ENCODE measurements at places on chromosomes 1 and 21. TPM values are rescaled to one million over a fixed set of nuclear protein-coding genes. Genes with fewer than 3 reads are reported as not detected.

CRNN gene
- not detected for total RNA-seq

FMO2 gene
- total RNA-seq, result not detected

ALX3 gene
- not detected for total RNA-seq

LRRC53 gene
- not detected for total RNA-seq

SZT2 gene
- total RNA-seq, result 56.2 TPM

TNFAIP8L2 gene
- total RNA-seq, result 29.4 TPM

FCRL4 gene
- total RNA-seq, result not detected

HES5 gene
- total RNA-seq, result not detected

RGS7 gene
- total RNA-seq, result not detected

GRCh38 chr1:245829826-245830225 is 675.0 kb downstream of the KIF26B start:
- DNase-seq, result no peak

DNA sequence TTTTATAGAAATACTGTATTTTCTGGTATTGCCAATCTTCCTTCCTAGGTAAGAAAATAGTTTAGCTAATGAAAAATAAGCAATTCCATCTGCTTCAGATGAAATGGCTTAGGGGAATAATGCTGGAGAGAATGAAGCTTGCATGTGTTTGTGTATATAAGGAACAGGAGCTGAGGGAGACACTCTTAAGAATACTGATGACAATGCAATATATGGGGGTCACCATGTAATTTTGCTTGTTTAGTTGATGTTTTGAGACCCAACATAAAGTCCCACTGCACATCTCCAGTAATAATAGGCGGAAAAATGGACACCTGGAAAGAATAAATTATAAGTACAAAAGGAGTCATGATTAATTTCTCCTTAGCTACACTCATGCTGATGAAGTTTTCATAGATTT is 110.8 kb upstream of the BRINP3 start:
- no peak for DNase-seq

DNA sequence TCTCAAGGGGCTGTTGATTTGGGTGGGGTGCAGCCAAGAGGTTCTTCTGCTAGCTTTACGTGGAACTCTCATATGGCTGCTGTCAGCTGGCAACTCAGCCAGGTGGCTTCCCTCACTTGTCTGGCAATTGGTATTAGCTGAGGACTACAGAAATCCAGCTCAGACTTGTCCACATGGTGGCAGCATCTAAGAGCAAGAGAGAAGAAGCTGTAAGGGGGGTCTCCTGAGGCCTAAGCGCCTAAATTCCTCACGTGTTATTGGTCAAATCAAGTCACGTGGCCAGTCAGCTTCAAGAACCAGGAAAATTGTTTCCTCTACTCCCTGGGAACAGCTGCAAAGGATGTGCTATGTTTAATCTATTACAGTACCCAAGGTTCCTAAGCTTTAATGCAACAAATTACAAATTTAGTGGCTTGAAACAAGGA is 4.2 kb upstream of the DYRK3 start:
- DNase-seq, result peak; percentile 71

DNA sequence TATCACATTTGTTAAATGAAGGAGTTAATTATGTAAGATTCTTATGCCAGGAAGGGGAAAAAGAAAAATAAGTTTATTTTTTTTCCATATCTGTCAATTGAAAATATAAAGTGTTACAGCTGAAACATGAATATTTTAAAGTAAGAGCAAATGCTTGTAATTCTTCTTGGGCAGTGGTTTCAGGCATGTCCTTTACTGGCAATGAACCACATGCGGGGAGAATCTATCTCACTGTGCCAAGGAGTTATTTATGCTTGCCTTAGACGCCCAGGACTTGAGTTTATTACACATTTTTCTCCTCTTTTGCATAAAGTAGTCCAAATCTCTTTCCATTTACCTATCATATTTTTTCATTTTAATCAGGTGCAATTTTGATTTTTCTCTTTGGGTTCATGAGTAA is 207.8 kb upstream of the NRIP1 start:
- DNase-seq, result no peak

DNA sequence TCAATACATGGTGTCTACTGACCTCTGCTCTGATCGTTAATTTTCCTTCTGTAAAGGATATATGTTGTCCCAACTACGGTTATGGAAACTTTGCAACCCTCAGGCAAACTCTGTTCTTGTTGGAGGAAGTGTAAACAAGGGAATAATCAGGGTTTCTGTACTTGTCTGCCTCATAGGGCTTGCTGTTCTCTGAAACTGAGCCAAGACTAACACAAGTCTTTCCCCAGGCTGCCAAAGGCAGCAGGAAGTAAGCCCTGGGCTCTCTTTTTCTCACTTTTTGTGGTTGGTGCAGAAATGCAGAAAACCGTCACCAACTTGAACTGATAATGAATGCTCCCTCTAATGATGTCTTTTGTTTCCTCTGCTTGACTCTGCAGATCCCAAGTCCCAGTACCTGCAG is 7.6 kb downstream of the CYP4X1 start:
- no peak for DNase-seq

DNA sequence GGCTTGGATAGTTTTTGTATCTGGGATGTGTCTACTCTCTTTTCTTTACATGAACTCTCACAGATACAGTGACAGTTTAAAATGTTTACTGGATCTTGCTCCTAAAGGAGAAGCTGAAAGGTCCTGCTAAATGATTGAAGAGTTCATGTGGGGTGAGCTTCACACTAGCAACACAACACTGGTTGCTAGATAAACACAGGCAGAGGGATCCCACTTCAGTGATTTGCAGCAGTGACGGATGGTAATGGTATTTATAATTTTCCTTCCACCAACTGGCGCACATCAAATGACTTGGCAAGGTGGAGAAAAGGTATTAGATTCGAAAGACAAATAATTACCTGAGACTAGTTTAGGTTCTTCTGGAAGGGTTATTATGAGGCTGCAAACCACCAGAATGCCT is 270.2 kb downstream of the TBX15 start:
- DNase-seq, result no peak

DNA sequence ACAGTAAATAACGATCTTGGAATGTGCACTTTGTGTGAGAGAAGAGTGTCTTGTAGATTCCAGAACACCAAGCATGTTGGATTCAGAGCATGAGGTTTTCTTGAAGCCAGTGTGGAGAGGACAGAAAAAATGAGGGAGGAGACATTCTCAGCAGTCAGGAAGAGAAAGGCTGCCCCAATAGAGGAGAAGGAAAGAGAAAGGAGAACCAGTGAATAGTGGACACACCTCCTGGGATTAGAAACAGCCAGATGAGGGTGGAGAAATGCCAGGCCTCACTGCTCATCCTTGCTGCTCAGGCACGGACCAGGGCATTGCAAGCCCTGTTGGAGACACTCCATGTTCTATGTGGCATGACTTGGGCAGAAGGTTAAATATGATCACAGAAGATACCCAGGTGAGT is 69.0 kb upstream of the KAZN start:
- DNase-seq, result no peak

DNA sequence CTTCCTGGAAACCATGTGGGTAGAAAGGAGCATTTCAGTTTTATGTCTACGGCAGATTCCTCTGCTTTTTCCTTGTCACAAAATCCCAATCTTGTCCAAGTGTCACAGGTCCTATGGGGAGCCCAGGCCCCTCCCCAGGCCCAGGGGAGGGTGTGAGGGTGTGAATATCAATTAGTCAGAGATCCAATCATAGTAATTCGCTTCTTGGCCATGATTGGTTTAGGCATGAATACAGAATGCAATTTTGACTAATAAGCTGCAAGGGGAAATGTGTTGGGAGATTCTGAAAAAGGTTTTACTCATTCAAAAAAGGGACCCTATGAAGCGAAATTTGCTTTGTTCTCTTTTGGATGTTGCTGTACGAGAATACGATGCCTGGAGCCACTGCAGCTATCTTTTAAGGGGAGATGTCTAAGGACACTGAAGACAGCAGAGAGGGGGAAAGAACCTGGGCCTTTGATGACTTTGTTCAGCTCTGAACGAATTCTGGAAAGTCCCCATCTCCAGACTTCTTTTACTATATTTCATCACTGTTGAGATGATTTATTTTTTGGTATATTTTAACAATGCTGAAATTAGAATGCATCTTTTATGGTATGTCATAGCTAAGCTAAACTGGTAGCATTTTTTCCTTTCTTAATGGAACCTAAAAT is 18.2 kb downstream of the TSPAN2 start:
- DNase-seq, result no peak

DNA sequence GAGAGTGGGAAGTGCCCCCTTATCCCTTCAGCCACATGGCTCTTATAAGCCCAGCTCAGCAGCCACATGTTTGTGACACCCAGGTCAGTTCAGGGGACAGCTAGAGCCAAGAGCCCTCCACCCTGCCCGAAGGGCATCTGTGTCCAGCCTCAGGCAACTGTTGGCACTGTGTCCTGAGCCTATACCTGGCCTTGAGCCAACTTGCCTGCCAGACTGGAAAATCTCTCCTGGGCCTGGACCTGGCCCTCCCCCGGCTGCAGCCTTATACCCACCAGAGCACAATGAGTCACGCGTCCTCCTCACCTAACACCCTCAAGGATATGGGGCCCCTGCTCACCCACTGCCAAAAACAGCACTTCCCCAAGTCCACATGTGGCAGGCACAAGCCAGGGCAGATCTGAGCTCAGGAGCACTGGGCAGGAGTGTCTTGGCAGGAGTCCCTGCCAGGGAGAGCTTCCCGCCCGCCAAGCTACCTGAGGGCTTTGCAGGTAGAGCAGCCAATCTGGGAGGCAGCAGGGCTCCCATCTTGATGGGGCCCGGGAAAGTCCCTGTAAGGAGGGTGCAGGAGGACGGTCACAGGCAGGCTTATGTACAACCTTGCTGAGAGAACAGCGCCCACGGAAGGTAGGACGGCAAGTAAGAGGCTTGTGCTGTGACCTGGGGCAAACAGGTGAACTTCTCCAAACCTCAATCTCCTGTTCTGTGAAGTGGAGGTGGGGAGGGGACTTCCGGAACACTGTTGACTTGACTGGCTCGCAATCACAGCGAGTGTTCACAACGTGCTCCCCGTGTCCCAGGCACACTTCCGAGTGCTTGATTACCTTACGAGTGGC is 19.8 kb upstream of the HSPG2 start:
- DNase-seq, result peak; percentile 77

DNA sequence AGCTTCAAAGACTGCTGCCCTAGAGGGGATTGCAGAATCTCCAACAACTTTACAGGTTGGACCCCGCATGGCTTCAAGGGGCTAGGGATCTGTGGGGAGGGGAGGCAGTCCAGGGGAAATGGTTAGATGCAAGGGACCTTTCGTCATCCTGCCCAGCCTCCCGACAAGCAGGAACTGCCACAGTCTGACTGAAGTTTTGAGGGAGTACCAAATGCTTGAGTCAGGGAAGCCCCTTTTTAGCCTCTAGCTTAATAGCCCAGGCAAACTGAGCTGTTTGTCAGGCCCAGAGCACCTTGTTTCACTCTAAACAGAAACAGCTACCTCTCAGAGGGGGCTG is 1.1 kb downstream of the TOR3A start:
- no peak for DNase-seq

- no peak for DNase-seq
Observed at GRCh38 chr21:36609654-36610053, 89.3 kb upstream of the SIM2 start.

- peak; percentile 85 for DNase-seq
Observed at GRCh38 chr1:115112496-115113375, 23.4 kb upstream of the TSPAN2 start.

DNA sequence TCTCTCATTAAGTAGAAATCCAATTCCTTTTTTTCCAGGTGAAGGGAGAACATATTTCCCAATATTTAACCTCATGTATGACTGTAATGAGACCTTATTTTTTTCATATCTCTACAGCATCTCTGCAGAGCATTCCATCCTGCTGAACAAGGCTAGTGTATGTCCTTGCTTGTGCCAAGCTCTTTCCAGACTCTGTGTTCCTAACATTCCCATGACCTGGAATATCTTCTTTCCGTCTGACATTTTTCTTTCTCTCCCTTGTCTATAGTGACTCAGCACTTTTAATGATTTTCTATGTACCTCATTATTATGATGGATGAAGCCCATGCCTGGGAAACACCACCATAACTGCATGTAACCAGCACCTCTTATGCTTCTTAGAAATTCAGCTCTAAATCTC is 278.3 kb upstream of the NRIP1 start:
- no peak for DNase-seq

- no peak for DNase-seq
Observed at GRCh38 chr1:164668491-164669400, 109.8 kb downstream of the PBX1 start.

GRCh38 chr1:202987922-202988583 is 19.1 kb upstream of the TMEM183A start:
- DNase-seq, result no peak

GRCh38 chr21:36163750-36164741 is 7.4 kb downstream of the DOP1B start:
- DNase-seq, result no peak

GRCh38 chr1:193320270-193320669 is 133.9 kb upstream of the B3GALT2 start:
- DNase-seq, result no peak

- DNase-seq, result no peak
Observed at GRCh38 chr1:3981261-3981660, 81.2 kb upstream of the C1orf174 start.

DNA sequence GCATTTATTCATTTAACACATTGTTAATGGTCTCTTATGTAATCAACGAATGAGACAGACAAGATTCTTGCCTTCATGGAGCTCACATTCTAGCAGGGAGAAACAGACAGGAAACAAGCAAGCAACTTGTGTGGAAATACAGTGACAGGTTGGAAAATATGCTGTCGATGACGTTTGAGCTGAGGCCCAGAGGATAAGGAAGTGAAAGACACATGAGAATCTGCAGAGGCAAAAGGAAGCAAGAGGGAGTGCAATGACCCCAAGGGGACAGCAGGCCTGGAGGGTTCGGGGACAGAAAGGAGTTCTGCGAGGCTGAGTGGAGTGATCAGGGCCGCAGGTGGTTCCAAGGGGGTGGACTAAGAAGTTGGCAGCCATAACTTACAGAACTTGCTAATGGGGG is 60.6 kb upstream of the AKT3 start:
- no peak for DNase-seq

- DNase-seq, result no peak
Observed at GRCh38 chr1:71656902-71657301, 576.1 kb upstream of the ZRANB2 start.

DNA sequence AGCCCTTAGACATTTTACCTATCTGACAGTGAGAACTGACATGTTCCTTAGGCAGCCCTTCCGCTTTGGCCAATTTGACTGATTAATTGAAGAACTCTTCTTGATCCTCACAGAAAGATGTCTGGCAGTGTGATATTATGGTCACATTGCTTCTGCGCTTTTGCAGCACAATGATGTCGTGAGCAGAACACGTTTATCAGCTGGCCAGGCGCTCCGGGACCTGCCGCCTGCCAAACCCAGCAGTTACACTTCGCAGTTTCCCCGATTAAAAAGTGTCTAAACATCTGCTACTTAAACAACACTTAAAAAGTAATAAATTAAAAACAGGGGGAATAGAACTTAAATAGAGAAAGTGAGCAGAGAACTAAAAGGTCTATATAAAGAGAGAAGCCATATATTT is 103.5 kb upstream of the ETS2 start:
- DNase-seq, result no peak

All from activated CD4-positive, alpha-beta T cell treated with anti-CD3 and anti-CD28 coated beads, Interleukin-2, amount 10 ng/mL, durations not matched to agents 24 days and 14 days (primary cell).